ENCODE measurements at places on chromosomes 11 and 22. TPM values are rescaled to one million over a fixed set of nuclear protein-coding genes. Genes with fewer than 3 reads are reported as not detected.

The NUP160 gene
- total RNA-seq, result 46.3 TPM

The RASSF10 gene
- total RNA-seq, result not detected

The OR6A2 gene
- 0.15 TPM for total RNA-seq

The RFPL3 gene
- total RNA-seq, result not detected

The RIBC2 gene
- total RNA-seq, result 2.9 TPM

The HEPACAM gene
- not detected for total RNA-seq

The MMP12 gene
- not detected for total RNA-seq

The SPI1 gene
- 0.31 TPM for total RNA-seq

The CDC45 gene
- total RNA-seq, result 26.1 TPM

The CD3D gene
- total RNA-seq, result 0.39 TPM

The ACR gene
- 0.21 TPM for total RNA-seq

The KRTAP5-5 gene
- total RNA-seq, result not detected

The OR51A7 gene
- not detected for total RNA-seq

The THY1 gene
- 13.7 TPM for total RNA-seq

The DRAP1 gene
- 581 TPM for total RNA-seq
